Activated CD8-positive, alpha-beta memory T cell treated with anti-CD3 and anti-CD28 coated beads for 1 hour (primary cell): ENCODE measurements at places on chromosomes 13 and 19.
A peak's percentile ranks its signal among the peaks of the same experiment; 100 is the strongest.

DNA sequence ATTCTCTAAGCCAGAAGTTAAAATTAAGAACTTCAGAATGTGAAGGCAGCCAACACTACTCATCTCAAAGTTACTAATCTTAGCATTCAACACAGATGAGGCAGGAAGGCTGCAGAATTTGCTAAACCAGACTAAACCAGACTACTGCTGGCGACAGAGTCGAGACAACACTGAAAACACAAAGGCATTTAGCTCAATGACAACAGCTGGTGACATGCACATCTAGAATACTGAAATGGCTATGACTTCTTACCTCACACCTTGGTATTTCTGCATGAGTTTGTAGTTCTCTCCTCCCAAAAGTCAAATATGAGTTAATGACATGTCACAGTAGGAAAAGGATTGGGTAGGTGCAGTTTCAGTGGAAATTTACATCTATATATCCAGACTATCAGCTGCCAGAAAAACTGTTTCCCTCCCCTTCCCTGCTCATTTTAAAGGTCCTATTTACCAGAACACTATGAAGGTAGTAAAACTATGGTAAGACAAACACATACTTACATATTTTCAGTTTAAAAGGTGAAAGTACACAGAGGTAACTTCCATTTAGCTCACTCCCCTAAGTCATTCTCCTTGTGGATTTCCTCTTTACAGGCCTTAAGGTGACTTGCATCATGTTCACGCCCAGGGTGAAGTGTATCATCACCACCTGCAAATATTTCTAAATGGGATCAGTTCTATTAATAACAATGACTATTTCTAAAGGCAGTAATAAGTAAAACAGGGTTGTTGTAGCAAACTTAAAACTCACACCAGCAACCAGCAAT, 21.4 kb downstream of the FOXO1 start:
- no peak for DNase-seq

DNA sequence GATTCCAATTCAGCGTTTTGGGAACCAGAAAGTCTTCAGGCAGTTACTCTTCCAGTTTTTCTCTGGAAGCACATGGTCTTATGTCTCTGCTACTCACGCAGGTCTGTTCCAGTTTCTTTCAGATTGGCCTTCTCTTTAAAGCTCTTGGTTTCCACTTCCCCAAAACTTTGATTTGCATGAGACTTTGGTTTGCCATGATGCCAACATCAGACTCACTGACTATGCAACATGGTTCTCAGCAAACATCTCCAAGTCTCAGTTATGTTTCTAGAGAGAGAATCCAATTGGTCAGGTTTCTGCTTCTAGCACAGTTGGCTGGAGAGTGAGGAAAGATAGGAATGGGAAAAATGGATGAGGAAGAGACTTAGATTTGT, 3.1 kb downstream of the AKAP11 start:
- no peak for DNase-seq

GRCh38 chr19:1592024-1592754, 476 bp downstream of the MBD3 start:
- peak; percentile 73 for DNase-seq

- no peak for DNase-seq
These were observed 29.6 kb upstream of the KIR3DL3 start for GRCh38 chr19:54694648-54695047.

GRCh38 chr13:94709001-94709834, 3.1 kb downstream of the SOX21 start:
- DNase-seq = no peak

- no peak for DNase-seq
These were observed 390.8 kb downstream of the FOXO1 start for GRCh38 chr13:40275636-40276035.

DNA sequence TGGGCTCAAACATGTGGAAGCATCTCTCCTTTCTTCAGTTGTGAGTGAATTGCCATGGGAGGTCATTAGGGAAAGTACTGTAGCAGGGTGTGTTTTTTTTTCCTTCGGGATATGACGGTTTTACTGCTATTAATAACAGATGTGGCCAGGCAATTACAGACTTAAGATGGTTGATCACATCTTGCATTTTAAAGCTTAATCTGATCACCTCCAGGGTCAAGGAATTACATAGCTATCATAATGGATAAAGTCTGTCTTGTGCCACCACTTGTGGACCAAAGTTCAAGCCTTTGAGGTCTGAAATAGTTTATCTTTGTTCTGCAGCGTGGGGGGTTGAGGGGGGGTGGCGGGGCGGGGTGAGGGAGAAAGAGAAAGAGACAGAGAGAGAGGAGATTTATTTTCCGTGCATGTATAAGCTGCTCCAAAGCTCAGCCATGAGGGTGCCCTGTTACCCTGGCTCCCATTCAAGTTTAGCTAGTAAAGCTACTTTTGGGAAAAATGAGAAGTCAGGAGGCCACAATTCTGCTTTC, 5.5 kb upstream of the SERP2 start:
- no peak for DNase-seq

DNA sequence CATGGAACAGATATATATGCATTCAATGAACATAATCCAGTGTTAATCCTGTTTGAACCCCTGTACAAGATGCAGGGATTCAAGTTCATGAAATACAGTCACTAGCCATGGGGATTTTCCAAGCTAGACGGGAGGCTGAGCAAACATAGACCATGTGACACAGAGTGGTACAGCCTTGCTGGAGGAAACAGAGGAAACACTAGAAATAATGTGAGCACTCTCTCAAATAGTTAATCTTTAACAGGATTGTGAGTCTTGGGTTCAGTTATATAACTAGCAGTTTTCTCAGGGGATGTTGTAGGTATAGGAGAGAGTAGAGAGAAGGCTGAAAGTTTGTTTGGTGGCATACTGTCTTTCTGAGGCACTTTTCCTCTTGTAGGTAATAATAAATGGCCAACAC, 13.9 kb upstream of the LGALS16 start:
- DNase-seq = no peak

DNA sequence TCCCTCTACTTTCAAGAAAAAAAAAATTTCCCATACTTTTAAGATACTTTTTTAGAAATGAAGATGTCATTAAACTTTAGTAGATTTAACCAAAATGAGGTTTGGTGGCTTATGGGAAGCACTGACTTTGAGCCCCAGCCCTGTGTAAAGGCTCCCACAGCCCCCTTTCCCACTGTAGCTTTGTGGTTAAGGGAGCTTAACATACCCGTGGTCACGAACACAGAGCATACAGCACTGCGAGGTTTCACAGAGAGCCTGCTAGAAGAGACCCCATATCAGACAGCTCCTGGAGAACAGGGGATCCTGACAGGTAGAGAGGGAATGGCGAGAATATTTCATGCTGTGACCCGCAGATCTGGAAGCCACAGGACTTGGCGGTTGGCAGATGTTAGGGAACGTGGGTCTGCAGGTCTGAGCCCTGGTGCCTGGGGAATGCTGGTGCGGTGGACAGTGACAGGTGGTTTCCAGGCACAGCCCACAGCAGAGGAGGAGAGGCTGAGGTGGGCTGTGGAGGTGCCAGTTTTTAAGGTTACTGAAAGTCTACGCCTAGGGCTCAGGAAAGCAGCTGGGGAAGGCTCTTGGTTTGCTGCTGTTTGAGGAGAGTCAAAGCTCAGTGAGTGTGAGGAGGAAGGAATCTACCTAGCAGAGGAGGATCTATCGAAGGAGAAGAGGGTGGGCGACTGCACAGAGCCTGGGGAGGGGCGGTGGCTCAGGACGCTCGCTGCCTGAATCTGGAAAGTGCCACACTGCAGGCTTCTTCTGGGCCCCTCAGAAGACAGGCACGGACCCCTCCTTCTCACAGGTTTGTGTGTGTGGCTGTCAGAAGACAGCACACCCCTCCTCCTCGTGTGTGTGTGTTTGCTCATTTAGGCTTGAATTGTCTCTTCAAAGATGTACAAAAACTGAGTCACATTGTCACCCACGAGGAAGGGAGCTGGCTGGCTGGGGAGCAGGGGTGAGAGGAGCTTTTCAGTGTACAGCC, 49.9 kb downstream of the SLC7A9 start:
- no peak for DNase-seq

GRCh38 chr13:75407473-75407872, 74.5 kb downstream of the TBC1D4 start:
- DNase-seq = no peak

DNA sequence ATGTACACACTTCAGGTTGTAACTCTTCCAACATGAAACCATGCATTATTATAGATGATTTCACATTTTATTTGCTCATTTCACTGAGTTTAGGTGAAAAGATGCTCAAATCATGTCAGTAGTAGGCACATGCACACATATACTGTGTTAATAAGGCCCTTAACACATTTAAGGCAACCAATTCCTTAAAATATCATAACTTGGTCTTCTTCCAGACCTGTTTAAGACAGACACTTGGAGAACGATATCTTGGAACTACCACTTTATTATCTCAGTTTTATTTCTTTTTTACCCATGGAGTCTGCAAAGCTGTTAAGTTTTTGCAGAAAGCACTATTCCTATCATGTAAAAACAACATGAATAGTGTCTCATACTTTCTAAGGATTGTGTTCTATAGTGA, 395.2 kb upstream of the MIR17HG start:
- no peak for DNase-seq

GRCh38 chr19:13959141-13959961, 7.0 kb downstream of the DCAF15 start:
- no peak for DNase-seq

GRCh38 chr13:44974056-44974793, 15.0 kb downstream of the NUFIP1 start:
- no peak for DNase-seq

DNA sequence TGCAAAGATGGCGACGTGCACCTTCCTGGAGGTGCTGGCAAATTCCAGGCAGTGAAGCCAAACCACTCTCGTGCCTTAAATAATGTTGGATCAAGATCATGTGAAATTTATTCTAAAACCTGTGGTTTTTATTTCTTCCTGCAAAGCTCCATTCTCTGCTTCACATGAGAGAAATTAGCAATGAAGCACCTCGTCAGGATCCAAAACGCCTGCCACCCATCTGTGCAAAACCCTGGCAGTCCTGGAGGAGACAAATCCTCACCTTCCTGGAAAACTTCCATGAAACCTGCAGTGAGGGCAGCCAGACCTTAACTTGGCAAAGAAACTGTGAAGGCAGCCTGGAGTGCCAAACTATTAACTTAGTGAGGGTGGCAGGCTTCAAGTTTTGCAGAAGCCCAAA, 47.6 kb downstream of the CHST8 start:
- DNase-seq = no peak

GRCh38 chr19:11324079-11324661, 15.3 kb downstream of the RAB3D start:
- DNase-seq = no peak

GRCh38 chr13:65784088-65784816, 1445.9 kb downstream of the PCDH9 start:
- DNase-seq = no peak

DNA sequence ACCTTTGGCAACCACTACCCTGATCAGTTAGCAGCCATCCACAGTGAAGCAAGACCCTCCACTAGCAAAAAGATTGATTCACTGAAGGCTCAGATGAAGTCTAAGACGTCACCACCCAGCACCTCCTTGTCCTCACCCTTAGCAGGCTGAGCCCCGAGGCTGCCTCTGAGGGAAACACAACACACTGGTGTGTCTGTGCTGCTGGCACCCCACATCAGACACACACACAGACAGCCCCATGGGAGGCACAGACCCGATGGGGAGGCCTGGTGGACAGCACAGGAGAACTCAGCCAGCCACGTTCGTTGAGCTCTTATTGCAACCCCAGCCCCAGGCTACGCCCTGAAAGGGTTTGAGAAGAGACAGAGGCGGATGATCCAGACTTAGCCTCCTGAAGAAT, 94.7 kb downstream of the ZDHHC20 start:
- DNase-seq = no peak

GRCh38 chr19:35773020-35773806, 2.2 kb upstream of the ARHGAP33 start:
- DNase-seq = no peak

- DNase-seq = no peak
These were observed 599 bp downstream of the ZIC2 start for GRCh38 chr13:99982036-99982730.

DNA sequence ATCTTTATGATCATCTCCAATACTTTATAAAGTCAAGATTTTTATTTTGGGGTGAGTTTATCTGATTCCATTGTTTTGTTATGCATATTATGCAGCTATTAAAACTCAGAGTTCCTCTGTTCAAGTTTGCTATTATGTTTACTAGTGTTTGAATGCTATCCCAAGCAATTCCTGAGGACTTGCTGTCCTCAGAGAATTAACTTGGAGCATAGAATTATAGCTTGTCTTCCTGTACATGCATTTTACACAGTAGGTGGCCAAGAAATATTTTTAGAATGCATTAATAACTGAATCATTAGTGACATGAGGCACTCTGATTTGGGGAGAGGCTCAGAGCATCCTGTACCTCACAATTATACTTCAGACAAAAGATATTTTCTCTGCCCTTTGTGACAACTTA, 195.6 kb upstream of the MIR17HG start:
- DNase-seq = no peak

DNA sequence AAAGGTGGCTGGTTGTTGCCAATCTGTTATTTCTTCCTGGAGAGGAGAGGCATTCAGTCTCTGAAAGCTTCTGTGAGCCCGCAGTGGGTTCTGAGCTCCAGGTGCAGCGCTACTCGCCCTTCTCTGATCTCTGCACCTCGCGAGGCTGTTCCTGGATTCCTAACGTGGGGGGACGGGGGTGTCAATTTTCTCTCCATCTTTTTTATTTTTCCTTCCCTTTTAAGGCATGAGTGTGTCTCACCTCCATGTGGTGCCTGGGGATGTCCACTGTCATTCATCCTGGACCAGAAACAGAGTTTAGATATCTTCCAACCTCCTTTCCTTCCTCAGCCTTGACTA, 626 bp downstream of the ZNF233 start:
- DNase-seq = no peak

- DNase-seq = peak; percentile 20
These were observed 29.1 kb downstream of the ATP12A start for GRCh38 chr13:24709186-24709913.

DNA sequence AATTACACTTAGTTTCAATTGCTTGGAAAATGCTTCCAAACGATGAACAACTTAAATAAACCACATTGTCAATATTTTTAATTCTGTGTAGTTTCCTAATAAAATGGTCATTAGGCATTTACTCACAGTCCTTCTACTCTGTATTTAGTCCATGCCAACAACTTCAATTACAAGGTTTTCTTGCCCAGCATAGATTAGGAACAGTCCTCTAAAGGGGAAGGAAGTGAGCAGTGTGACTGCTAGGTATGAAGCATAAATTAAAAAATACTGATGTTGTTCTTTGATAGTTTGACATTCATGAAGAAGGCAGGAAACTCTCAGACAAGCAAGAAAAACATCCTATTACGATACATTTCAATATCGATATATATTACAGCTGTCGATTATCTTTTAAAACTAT, 716.0 kb upstream of the PCDH9 start:
- DNase-seq = no peak
